ENCODE measurements at places on chromosomes 7 and 10.

GRCh38 chr7:115230882-115231571 is 309.1 kb downstream of the MDFIC start:
- DNase-seq: peak; percentile 100

GRCh38 chr10:29622382-29622922 is 12.3 kb downstream of the SVIL start:
- DNase-seq: no peak

GRCh38 chr7:92296880-92297445 is 51.2 kb downstream of the ANKIB1 start:
- no peak for DNase-seq

DNA sequence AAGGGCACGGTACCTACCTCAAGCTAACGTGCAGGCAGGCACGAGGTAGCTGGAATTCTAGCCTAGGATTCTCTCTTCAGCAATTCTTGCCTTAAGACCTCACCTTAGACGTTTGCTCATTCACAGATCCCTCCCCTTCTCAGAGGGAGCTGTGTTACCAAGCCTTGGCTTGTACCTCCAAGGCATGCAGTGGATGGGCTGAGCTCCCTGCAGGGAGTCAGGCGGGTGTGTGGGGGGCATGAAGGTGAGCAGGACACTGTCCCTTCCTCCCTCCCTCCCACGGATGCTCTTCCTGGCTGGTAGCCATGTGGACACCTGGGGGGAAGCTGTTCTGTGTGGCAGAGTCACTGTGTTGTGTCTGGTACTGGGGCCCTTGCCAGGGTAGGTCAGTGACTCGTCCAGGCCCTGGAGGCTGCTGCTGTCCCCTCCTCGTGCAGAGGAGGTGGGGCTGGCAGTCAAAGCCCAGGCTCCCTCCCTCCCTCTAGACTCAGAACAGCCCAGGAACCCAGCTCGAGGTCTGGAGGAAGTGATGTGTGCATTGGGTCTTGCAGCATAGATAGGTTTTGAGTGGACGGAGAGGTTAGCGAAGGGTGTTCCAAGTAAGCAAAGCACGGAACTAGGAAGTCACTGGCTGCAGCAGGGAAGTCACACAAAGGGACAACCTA is 222.2 kb upstream of the SH2B2 start:
- no peak for DNase-seq

- DNase-seq: no peak
Observed at GRCh38 chr10:80171248-80171660, 34.1 kb downstream of the ANXA11 start.

GRCh38 chr10:90862908-90863514 is 5.2 kb upstream of the HTR7 start:
- DNase-seq: no peak

DNA sequence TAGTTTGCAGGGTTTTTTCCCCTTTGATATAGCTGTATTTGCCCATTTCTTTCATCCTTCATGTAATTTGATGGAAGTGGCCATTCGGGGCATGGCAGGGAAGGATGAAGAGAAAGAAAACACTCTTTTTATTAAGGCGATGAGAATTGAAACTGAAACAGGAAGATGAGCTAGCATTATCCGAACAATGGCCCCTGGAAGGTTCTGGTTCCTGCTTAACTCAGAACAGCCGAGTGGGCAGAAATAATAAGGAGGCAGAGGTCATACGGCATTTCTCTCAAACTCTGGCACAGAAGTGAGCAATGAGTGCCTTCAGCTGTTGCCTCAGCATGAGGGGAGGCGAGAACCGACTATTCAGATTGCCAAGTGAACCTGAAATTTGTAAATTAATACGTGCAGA is 113.2 kb upstream of the MYO3A start:
- no peak for DNase-seq

GRCh38 chr7:130141161-130141883 is 63.9 kb downstream of the TMEM209 start:
- no peak for DNase-seq

GRCh38 chr10:106573106-106573505 is 591.4 kb downstream of the SORCS1 start:
- no peak for DNase-seq

GRCh38 chr7:129265328-129265727 is 40.5 kb downstream of the AHCYL2 start:
- DNase-seq: no peak

DNA sequence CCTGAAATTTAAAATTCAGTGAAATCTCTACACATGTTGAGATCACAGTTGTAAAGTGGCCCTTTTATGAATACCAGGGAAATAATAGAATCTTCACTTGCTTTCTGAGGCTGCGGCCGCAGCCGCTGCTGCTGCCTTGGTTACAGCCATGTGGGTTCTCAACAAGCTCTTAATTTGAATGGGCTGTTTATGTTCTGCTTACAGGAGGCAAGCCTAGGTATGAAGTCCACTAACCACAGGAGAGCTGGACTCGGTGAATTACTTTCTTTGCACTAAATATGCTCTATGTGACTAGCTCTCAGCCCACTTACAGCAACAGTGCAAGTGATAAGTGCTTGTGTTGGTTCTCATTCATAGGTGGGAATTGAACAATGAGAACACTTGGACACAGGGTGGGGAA is 410.8 kb downstream of the SFMBT2 start:
- peak; percentile 67 for DNase-seq

GRCh38 chr7:116101704-116102103 is 71.1 kb upstream of the TFEC start:
- DNase-seq: no peak

DNA sequence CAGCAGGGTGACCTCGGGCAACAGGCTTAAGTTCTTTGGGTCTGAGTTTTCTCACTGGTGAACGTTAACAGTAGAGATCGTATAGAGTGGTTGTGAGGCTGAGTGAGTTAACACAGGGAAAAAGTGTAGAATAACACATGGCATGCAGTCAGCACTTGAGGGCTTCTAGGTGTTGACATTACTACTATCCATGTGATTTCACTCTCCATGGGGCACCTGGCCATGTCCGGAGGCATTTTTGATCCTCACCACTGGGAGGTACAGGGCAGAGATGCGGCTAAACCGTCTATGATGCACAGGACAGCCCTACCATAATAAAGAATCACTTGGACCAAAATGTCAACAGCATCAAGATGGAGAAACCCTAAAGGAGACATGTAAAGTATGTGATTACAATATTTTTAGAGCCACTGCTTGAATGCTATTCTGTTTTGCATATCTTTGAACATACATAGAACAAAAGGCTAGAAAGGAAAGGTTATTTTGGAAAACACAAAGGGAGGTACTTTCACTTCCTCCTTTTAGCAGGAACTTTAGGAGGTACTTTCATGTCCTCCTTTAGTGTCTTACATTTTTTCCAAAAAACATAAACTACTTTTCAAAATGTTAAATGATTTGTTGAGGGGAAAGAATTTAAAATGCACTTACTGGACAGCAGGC is 44.3 kb downstream of the NOD1 start:
- no peak for DNase-seq

DNA sequence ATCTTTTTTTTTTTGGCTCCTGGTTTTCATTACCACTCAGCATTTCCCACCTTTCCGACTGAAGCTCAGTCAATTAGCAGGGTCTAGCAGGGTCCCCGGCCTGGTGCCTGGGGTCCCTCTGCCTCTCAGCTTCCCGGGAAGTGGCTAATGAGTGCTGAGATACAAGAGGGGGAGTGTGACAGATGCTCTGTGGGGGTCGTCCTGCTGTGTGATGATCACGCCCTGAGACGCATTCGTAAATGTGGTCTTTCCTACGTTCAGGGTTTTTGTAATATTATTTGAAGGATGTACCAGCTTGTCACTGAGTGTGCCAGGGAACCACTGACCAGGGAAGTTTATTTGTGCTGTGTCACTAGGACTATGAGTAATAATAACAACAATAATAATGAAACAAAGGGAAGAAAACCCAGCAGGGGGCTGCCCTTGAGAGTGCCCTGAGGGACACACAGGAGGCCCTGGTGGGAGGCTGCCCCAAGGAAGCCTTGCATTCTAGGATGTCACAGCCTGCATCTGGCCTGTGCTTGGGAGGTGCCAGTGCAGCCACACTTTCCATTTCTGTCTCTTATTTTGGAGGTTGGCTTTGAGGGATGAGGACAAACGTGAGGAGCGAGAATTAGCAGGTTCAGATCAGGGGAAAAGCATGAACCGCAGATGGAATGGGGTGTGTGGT is 337.8 kb downstream of the ADARB2 start:
- no peak for DNase-seq

DNA sequence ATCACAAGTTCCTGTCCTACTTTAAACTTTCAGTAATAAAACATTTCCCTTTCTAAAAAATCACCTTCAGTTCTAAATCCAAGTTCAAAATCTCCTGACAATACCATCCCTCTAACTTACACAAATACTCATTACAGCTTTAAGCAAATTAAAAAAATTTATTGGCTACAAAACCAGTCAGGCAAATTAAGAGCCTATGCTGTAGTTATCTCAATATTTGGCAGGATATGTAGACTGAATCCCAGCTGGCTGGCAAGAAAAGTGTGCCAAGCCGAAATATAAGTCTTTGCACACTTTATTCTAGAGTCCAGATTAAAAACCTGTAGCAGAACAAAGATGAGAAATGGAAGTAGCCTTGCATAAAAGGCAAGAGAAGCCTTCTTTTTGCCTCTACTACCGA is 9.5 kb downstream of the WAPL start:
- no peak for DNase-seq

GRCh38 chr10:114100848-114101741 is 57.4 kb downstream of the ADRB1 start:
- no peak for DNase-seq

- DNase-seq: no peak
Observed at GRCh38 chr10:89744026-89744425, 42.6 kb downstream of the KIF20B start.

DNA sequence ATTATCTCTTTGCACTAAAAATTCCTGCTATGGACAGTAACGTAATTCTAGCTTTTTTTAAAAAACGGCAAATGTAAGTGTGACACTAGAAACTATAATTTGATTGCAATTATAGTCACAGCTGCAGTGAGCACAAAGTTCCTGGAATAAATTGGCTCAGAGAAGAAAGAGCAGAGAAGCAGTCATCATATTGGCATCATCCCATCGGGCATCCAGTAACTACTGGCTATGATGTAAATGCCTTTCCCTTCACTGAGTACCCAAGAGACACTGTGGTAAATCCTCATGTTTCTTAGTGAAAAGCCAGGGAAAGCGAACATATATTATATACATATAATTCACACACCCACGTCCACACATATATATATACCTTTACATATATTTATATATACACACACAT is 43.6 kb downstream of the PIP4K2A start:
- DNase-seq: no peak

GRCh38 chr7:191105-191980 is 1.0 kb upstream of the FAM20C start:
- no peak for DNase-seq

DNA sequence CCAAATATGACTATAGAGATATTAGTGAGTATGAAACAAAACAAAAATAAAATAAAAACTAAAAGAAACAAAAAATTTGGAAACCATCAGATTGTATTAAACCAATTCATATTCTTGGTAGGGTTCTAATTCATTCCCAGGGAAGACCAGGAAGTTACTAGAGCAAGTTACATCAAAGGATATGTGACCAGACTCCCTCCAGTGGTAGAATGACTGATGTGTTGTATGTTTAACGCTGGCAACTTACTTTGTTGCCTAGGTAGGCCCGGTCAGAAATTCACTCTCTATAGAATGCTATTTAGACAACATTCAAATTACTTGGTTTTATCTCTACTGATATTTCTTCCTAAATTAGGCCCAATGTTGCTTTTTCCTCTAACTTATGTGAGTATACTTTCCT is 5.2 kb downstream of the PHYHIPL start:
- no peak for DNase-seq

GRCh38 chr7:66281678-66282590 is 76.8 kb downstream of the TPST1 start:
- DNase-seq: no peak

GRCh38 chr7:69465262-69465661 is 133.0 kb upstream of the AUTS2 start:
- no peak for DNase-seq

DNA sequence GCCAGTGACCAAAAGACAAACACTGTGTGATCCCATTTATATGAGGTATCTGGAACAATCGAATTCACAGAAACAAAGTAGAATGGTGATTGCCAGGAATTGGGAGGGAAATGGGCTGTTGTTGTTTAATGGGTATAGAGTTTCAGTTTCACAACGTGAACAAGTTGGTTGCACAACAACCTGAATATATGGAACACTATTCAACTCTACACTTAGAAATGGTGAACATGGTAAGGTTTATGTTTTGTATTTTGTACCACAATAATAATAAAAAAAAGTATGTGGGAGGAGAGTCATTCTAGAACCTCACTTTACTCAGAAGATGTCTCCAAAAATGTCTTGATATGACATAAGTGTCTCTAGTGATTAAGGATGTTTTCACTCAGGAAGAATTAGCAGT is 85.2 kb upstream of the SGCE start:
- no peak for DNase-seq

- no peak for DNase-seq
Observed at GRCh38 chr7:67698354-67698753, 701.7 kb downstream of the TYW1 start.

DNA sequence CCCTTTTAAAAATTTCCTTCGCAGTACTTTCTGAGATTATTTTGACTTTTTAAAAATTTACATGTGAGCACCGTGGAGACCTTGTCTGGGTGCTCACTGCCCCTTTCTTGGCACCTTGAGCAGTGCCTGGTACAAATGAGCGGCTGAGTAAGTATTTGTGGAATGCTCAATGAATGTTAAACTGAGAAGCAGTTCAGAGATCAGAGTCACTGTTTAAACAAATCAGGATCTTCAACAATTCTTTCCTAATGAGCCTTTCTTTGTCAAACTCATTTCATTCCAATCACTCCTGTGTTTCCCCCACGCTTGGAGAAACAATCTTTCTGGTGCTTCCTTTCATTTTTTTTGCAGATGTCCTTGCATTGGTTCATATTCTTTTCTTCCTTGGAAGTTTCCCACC is 611.3 kb upstream of the GALNT17 start:
- no peak for DNase-seq

DNA sequence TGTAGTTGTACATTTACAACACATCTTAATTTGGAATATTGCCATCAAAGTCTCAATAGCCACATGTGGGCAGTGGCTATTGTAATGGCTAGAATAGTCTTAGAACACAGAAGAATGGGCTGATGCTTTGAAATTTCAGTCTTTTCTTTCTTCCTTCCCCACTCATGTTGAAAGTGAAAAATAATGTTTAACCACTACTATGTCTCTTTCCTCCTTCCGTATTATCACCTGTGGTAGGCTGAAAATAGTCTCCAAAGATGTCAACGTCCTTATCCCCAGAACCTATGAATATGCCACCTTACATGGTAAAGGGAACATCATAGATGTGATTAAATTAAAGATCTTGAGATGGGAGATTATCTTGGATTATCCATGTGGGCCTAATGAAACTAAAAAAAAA is 154.0 kb downstream of the SUGCT start:
- no peak for DNase-seq

- DNase-seq: no peak
Observed at GRCh38 chr10:121952226-121952625, 22.8 kb downstream of the NSMCE4A start.

- DNase-seq: no peak
Observed at GRCh38 chr10:7788639-7789286, 786 bp downstream of the ATP5F1C start.

All from NCI-H187 treated with DMSO at 0.1 percent for 48 hours (cell line).